ENCODE measurements at places on chromosomes 2 and 18.
A peak's percentile ranks its signal among the peaks of the same experiment; 100 is the strongest.

- no peak for DNase-seq
Measured at GRCh38 chr2:71930049-71930681, 217.5 kb downstream of the CYP26B1 start.

GRCh38 chr18:65091744-65092329 lies 659.0 kb upstream of the CDH7 start:
- DNase-seq, result no peak

DNA sequence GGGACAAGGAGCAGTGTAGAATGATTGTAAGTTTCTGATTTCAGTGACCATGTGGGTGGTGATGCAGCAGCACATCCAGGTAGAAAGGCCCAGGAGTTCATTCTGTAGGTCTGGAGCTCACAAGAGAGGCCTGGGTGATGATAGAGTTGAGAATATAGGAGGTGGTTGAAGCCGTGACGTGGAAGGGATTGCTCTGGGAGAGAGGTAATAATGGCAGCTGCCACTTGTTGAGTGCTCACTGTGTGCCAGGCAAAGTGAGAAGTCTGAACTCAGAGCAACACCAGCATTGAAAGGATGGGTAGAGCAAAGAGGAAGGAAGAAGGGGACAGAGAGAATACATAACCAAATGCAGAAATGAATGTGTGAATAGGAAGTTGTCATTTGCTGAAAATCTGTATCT lies 3.3 kb downstream of the TTLL4 start:
- no peak for DNase-seq

- no peak for DNase-seq
Measured at GRCh38 chr2:105741174-105741573, 3.5 kb upstream of the NCK2 start.

GRCh38 chr2:47870641-47871540 lies 35.4 kb downstream of the FBXO11 start:
- DNase-seq, result no peak

- no peak for DNase-seq
Measured at GRCh38 chr2:195543063-195543462, 114.0 kb upstream of the SLC39A10 start.

DNA sequence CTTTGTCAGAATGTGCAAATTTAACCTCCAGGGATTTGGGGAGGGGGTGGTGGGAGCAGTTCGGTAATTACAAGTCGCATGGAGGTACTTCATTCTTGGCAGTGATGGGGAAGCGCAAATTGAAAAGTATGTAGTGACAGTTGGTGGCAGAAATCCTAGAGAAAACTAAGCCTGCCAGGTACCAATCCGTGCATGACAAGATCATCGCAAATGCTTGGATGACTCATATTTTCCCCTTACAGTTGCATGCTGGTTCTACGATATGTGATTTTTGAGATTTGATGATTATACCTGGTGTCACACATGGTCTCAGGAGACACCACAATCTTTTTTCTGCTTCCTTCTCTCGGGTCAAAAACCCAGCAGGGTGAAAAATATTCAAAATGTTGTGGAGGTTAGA lies 479.7 kb upstream of the ID2 start:
- DNase-seq, result no peak

DNA sequence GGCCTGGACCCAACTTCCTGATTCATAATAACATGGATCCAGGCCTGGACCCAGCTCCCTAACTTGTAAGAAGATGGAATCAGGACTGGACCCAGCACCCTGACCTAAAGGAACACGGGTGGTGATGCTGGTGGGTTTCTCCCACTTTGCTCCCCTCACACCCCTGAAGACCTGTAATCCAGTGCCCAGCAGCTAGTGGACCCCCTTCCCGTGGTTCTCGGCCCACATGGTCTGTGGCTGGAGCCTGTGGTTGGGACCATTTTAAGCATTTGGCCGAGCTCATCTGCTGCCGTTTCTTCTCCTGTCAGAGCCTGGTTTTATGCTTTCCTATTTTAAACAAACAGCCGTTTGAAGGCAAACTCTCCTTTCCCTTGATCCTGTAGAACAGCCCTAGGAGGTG lies 232.8 kb downstream of the EIPR1 start:
- DNase-seq, result no peak

- DNase-seq, result no peak
Measured at GRCh38 chr2:230875347-230876315, 10.9 kb downstream of the ITM2C start.

DNA sequence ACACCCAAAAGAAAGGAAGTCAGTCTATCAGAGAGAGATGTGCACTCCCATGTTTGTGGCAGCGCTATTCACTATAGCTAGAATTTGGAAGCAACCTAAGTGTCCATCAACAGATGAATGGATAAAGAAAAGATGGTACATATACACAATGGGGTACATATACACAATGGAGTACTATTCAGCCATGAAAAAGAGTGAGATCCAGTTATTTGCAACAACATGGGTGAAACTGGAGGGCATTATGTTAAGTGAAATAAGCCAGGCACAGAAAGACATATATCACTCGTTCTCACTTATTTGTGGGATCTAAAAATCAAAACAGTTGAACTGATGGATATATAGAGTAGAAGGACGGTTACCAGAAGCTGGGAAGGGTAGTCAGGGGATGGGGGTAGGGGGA lies 99.9 kb upstream of the ZNF516 start:
- DNase-seq, result no peak

- peak; percentile 40 for DNase-seq
Measured at GRCh38 chr2:44981714-44982108, 27.5 kb downstream of the SIX2 start.

GRCh38 chr2:157572725-157573124 lies 55.9 kb downstream of the ACVR1C start:
- DNase-seq, result no peak

DNA sequence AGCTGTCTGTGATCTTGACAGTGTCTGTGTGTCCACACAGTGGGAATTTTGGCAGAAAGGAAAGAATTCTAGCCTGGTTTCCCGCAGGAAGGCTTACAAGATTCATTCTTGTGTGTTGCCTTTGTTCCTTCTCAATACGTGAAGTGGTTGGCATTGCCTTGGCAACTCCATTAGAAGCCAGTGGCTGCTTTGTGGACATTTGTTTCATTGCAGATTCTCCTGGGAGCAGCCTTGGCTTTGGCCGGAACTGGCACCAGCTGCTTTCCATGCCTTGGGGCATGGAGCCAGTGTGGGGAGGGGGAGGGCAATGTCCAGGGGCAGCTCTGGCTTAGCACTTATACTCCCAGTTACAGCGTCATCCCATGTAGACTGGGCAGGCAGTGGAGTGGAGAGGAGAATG lies 39.4 kb downstream of the KIF5C start:
- no peak for DNase-seq

GRCh38 chr2:181877181-181877664 lies 14.3 kb upstream of the ITPRID2 start:
- no peak for DNase-seq

Data from central memory CD4-positive, alpha-beta T cell (primary cell).